ENCODE measurements at places on chromosomes 3 and 15.

DNA sequence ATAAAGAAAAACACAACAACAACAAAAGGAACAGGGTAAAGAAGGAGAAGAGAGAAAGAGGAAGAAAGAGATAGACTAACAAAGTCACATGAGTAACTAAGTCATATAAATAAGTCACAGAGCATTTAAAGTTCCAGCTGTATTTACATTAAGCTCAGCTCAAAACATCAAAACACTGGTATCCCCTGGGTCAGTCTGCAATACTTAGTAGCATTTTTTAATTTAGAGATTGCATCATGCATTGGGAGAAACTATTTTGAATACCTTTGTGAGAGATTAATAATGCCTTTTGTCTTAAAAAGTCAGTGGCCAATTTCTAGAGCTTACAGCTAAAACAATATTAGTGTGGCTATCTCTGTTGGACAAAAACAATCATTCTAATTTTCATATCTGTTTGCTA, 78.4 kb downstream of the NEK10 start:
- no peaks in the 10 kb centered on the region for H3K4me1 ChIP-seq
- H3K4me3 ChIP-seq, result no peak overlapping the region
- no peaks in the 10 kb centered on the region for H3K27me3 ChIP-seq
- DNase-seq, result no peak
- no peaks in the 10 kb centered on the region for H3K36me3 ChIP-seq

DNA sequence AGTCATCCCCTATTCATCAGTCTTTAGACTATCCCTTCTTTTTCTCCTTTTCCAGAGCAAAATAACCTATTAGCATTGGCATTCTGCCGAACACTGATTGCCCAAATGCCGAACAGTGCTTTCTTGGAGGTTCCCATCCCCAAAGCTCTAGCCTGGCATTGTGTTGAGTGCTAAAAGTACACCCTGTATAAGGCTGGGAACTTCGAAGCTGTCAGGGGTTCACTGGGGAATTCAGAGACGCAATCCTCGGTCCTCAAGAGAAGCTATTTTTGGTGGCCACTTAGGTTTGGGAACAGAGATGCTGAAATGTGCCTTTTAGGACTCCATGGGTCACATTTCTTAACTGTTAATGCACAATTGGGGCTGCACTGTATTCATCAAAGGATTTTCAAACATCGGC, 8.4 kb downstream of the FRMD5 start:
- H3K36me3 ChIP-seq, result no peaks in the 10 kb centered on the region
- H3K4me3 ChIP-seq, result no peak overlapping the region
- no peak for DNase-seq
- no peaks in the 10 kb centered on the region for H3K4me1 ChIP-seq

DNA sequence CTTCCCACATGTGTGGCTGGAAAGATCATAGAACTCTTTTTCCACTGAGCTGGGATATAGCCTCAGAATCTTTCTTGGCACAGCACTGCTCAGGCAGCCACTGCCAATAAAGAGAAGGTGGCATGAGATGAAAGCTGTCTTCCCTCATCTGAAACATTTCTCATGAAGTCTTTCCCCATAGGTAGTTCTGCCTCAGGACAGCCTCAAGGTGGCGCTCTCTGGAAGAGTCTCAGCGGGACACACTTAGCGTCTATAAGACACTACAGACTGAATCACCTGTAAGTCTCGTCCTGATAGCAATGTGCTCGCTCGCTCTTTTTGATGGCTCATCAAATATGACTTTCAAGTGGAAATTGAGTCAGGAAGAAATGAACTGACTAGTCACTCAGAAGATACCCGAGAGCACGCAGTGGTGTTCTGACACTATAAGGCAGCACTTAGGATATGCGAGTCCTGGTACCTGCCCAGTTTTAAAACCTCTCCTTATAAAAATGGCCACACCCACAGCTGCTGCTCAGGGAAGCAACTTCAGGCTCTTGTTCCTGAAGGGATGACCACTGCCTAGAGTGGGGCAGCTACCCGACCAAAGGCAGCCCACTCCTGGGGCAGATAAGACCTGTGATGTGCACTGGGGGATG, 269.5 kb downstream of the SUCLG2 start:
- no peaks in the 10 kb centered on the region for H3K27me3 ChIP-seq
- no peak overlapping the region for H3K27ac ChIP-seq
- no peak overlapping the region for H3K4me3 ChIP-seq
- H3K36me3 ChIP-seq, result peaks cover 40% of the 10 kb centered on the region
- H3K4me1 ChIP-seq, result peaks cover 29% of the 10 kb centered on the region

GRCh38 chr3:23669541-23670255, 136.1 kb upstream of the UBE2E1 start:
- H3K36me3 ChIP-seq, result no peaks in the 10 kb centered on the region
- no peak overlapping the region for H3K4me3 ChIP-seq
- peaks cover 42% of the 10 kb centered on the region for H3K27me3 ChIP-seq
- DNase-seq, result no peak
- H3K4me1 ChIP-seq, result no peaks in the 10 kb centered on the region

DNA sequence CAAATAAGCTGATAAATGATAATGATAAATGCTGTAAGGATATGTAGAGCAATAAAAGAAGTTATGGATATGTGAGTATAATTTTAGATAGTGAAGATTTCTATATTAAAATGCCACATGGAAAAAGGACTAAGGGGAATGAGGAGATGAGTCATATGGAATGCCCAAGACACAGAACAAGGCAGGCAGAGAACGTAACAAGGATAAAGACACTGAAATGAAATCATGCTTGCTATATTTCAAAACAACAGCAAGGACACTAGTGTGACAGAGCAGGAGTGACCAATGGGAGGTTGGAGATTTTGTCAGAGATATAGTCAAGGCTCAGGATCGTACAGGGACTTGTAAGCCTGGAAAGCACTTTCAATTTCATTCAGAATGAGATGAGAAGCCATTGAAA, 621.5 kb upstream of the SEMA6D start:
- H3K27ac ChIP-seq, result no peak overlapping the region
- H3K36me3 ChIP-seq, result no peaks in the 10 kb centered on the region
- no peak for DNase-seq
- H3K27me3 ChIP-seq, result no peaks in the 10 kb centered on the region

DNA sequence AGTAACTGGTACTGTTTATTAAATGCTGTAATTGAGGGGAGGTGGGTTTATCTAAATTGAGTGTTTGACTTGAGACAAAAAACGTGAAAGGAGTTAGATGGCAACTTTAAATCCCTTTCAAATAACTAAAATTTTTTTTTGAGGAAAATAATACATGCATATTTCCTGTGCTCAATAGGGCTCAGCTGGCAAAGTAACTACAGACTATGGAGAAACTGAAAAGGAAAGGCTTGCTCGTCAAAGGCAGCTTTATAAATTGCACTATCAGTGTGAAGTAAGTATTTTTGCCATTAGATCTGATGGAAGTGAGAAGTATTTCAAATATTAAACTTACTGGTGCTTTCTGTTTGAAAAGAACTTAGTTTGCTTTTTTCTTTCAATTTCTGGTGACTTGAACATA, 72.2 kb downstream of the DZIP3 start:
- H3K36me3 ChIP-seq, result peaks cover 12% of the 10 kb centered on the region
- H3K27me3 ChIP-seq, result no peaks in the 10 kb centered on the region
- no peak overlapping the region for H3K4me3 ChIP-seq
- H3K27ac ChIP-seq, result no peak overlapping the region

- H3K36me3 ChIP-seq, result no peaks in the 10 kb centered on the region
- H3K27ac ChIP-seq, result no peak overlapping the region
- no peak overlapping the region for H3K4me3 ChIP-seq
- no peak for DNase-seq
- H3K4me1 ChIP-seq, result peaks cover 12% of the 10 kb centered on the region
Observed at GRCh38 chr3:125072749-125073389, 17.1 kb upstream of the HEG1 start.

DNA sequence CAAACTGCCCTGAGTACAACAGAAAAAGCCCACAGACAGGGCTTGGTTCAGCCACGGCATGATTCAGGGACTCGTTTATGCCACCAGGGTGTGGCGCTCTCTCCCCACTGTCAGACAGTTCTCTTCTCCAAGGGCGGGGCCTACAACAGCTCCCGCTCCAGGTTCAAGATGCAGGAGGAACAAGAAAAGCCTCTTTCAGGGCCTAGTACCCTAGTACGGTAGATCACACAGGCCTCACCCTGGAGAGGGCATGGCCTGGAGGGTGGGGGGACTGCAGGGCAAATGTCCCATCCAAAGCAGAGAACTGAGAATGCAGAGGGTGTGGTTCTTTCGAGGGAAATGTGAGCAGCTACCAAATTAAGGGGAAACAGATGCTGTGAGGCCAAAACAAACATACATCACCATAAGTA, 12.0 kb downstream of the MESD start:
- peaks cover 45% of the 10 kb centered on the region for H3K4me1 ChIP-seq
- peak overlapping the region; percentile 65 for H3K27ac ChIP-seq
- no peak overlapping the region for H3K4me3 ChIP-seq
- peak; percentile 40 for DNase-seq

DNA sequence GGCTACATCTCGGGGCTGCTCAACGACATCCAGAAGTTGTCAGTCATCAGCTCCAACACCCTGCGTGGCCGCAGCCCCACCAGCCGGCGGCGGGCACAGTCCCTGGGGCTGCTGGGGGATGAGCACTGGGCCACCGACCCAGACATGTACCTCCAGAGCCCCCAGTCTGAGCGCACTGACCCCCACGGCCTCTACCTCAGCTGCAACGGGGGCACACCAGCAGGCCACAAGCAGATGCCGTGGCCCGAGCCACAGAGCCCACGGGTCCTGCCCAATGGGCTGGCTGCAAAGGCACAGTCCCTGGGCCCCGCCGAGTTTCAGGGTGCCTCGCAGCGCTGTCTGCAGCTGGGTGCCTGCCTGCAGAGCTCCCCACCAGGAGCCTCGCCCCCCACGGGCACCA, 17.0 kb downstream of the ANKRD63 start:
- H3K4me3 ChIP-seq, result no peak overlapping the region
- DNase-seq, result no peak
- no peak overlapping the region for H3K27ac ChIP-seq
- no peaks in the 10 kb centered on the region for H3K36me3 ChIP-seq
- no peaks in the 10 kb centered on the region for H3K4me1 ChIP-seq

- H3K4me3 ChIP-seq, result no peak overlapping the region
- H3K27me3 ChIP-seq, result no peaks in the 10 kb centered on the region
- H3K36me3 ChIP-seq, result no peaks in the 10 kb centered on the region
- no peak for DNase-seq
- no peak overlapping the region for H3K27ac ChIP-seq
Observed at GRCh38 chr3:60281970-60282369, 969.3 kb downstream of the FHIT start.

GRCh38 chr15:91953432-91953831, 99.9 kb downstream of the SLCO3A1 start:
- no peak overlapping the region for H3K27ac ChIP-seq
- peaks cover 12% of the 10 kb centered on the region for H3K4me1 ChIP-seq
- H3K27me3 ChIP-seq, result no peaks in the 10 kb centered on the region

GRCh38 chr3:185732782-185733181, 92.1 kb downstream of the IGF2BP2 start:
- H3K36me3 ChIP-seq, result no peaks in the 10 kb centered on the region
- no peak overlapping the region for H3K4me3 ChIP-seq
- no peaks in the 10 kb centered on the region for H3K4me1 ChIP-seq
- peaks cover 9% of the 10 kb centered on the region for H3K27me3 ChIP-seq

DNA sequence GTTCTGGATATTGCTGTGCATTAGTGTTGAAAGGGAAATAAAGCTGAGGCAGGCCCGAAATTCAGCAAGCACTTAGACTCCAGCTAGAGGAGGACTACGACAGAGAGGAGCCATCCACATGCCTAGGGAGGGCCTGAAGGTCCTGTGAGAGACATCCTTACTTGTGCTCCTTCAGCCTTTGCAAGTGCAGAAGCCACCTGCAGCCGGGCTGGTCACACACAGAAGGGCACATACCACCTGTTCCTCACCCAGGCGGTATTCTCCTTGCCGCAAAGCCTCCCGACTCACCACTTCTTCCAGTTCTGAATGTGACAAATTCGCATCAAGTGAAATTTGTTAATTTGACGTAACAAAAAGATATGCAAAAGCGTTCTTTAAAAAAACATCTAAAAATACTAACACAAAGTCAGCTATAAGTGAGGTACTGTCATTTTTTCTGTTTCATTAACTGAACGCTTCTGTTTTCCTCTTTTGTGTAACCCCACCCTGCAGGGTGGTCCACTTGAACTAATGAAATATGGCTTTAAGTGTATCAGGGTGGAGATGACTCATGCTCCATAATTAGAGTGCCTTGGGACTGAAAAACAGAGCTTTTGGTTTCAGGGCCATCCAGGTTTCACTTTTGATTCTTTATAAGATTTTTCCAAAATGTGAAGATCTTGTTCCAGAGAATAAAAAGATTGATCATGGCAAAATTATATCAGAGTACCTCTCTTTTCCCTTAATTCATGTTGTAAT, 467.9 kb upstream of the ATP11B start:
- H3K36me3 ChIP-seq, result no peaks in the 10 kb centered on the region
- no peak overlapping the region for H3K4me3 ChIP-seq
- H3K27ac ChIP-seq, result no peak overlapping the region
- DNase-seq, result no peak

GRCh38 chr3:149340310-149340933, 7.0 kb upstream of the TM4SF18 start:
- H3K4me3 ChIP-seq, result no peak overlapping the region
- peaks cover 18% of the 10 kb centered on the region for H3K27me3 ChIP-seq
- no peaks in the 10 kb centered on the region for H3K4me1 ChIP-seq
- H3K36me3 ChIP-seq, result no peaks in the 10 kb centered on the region
- no peak for DNase-seq
- no peak overlapping the region for H3K27ac ChIP-seq

DNA sequence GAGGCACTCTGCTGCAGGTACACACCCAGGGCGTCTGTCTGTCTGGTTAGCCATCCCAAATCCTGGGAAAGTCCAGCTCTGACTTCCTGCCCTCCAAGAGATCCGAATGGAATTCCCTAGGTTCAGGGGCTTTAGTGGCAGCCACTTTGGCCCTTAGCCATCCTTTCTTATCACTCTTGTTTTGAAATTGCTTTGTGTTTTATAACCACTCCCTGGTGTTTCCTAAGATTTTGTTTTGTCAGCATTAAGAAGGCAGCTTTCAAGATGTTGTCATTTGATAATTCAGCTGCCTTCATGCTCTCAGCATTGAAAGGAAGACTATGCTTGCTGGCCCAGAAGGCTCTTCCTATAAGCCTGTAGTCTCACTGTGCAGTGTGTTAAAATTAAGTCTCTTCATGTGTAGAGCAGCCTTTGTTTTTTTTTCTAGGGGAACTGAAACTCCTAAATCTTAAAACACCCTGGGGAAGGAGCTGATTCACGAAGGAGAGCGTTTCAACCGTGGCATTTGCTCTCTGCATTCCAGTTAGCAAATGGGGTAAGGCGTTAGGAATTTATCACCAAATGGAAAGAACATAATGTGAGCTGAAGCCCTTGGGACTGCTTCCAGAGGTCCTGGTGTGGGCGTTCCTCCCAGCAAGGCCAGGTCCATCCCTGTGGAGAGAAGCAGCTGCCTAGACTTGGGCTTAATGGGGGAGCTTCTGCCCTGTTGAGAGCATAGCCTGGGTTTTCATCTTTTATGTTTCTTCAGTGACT, 14.2 kb upstream of the CLEC3B start:
- no peak overlapping the region for H3K27ac ChIP-seq
- no peaks in the 10 kb centered on the region for H3K4me1 ChIP-seq
- H3K4me3 ChIP-seq, result no peak overlapping the region
- no peaks in the 10 kb centered on the region for H3K27me3 ChIP-seq
- no peak for DNase-seq

- H3K36me3 ChIP-seq, result peaks cover 9% of the 10 kb centered on the region
- H3K27ac ChIP-seq, result peak overlapping the region; percentile 67
- DNase-seq, result peak; percentile 36
- no peaks in the 10 kb centered on the region for H3K27me3 ChIP-seq
- peak overlapping the region; percentile 71 for H3K4me3 ChIP-seq
Observed at GRCh38 chr15:24878153-24878552, 76.6 kb upstream of the SNRPN start.

All from activated naive CD8-positive, alpha-beta T cell treated with anti-CD3 and anti-CD28 coated beads for 36 hours (primary cell).